ENCODE measurements at places on chromosomes 6 and 20. TPM values are rescaled to one million over a fixed set of nuclear protein-coding genes. Genes with fewer than 3 reads are reported as not detected.

GRCh38 chr6:111269401-111269970 lies 182.2 kb downstream of the SLC16A10 start:
- DNase-seq: no peak

DNA sequence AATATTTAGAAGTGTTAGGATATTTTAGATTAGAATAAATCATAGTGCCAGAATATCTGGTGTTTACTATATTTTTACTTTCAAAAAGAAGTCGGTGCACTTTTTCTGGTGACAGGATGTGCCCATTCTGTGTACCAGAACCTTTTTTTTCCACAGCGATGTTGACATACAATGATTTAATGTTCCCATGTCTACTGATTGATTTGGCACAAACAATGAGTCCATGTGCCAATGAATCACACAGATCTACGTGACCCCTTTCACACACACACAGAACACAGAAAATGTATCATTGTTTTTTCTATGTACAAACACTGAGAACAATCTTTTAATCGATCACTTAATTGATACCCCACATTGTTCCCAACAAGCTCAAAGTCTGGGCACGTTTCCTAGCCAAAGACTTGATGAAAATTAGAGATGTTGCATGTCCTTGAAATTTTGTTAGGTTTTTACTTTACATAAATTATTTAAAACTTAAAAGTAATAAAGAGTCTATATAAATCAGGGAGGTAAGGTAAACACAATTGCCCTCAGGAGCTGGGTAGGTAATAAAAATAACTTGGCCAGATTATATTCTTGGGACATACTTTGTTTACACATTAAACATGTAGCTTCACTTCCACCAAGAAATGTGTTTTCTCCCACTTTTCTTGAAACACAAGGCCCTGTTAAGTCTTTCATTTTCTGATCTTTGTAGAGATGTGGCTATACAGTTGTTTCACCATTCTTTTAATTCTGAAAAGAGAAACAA lies 36.4 kb upstream of the SOX4 start:
- no peak for DNase-seq

Gene CRISP2
- polyA plus RNA-seq: 0.21 TPM

GRCh38 chr6:7108964-7109836 lies 1.4 kb downstream of the RREB1 start:
- DNase-seq: no peak

DNA sequence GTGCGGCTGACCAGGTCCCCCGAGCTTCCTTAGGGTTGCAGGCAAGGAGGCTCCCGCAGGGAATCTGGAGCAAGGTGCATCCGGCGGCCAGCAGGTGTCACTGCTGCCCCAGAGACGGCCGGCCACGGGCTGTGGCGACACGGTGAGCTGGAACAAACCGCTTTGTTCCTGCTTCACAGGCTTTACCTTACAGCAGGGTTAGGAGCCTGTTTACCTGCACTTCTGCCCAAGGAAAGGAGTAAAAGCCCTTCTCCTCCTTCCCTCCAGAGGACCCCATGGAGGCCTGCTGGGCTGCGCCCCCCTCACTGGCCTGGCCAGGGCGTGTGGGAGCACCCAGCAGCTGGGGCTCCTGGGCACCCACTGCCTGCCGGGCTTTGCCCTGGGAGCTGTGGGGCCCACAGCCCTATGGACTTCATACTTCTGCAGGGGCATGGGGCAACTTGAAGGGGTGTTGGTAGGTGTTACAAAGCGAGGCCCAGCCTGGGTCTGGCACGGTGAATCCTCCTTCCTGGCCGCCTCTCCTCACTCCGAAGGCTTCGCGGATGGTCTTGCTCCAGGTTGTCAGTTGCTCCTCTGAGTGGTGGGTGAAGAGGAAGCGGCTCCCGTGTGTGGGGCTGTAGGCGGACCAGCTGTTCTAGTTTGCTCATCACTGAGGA lies 88.4 kb downstream of the CDC5L start:
- DNase-seq: peak; percentile 74

Gene RUNX2
- 2.5 TPM for polyA plus RNA-seq

Gene SMLR1
- polyA plus RNA-seq: 3.9 TPM

- no peak for DNase-seq
Measured at GRCh38 chr20:18705910-18706309, 107.7 kb upstream of the SCP2D1 start.

Gene HCK
- polyA plus RNA-seq: 2.0 TPM

DNA sequence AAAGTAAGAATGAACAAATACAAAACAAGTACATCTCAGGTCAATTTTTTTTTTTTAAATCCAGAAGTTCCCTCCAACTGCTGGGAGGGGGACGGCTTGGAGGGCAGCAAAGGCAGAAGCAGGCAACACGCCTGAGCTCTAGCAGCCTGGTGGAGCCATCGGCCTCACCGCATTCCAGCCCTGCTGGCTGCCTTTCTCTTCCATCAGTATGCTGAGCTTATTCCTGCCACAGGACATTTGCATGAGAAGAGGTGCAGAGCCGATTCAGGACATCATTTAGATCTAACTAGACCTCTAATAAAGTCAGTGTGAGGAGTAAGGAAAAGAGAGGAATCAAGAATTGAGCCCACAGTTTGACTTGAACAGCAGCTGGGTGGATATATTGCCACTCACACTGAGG lies 318.8 kb downstream of the ZFAND3 start:
- DNase-seq: no peak

- DNase-seq: no peak
Measured at GRCh38 chr20:15772826-15773225, 800.4 kb downstream of the KIF16B start.

DNA sequence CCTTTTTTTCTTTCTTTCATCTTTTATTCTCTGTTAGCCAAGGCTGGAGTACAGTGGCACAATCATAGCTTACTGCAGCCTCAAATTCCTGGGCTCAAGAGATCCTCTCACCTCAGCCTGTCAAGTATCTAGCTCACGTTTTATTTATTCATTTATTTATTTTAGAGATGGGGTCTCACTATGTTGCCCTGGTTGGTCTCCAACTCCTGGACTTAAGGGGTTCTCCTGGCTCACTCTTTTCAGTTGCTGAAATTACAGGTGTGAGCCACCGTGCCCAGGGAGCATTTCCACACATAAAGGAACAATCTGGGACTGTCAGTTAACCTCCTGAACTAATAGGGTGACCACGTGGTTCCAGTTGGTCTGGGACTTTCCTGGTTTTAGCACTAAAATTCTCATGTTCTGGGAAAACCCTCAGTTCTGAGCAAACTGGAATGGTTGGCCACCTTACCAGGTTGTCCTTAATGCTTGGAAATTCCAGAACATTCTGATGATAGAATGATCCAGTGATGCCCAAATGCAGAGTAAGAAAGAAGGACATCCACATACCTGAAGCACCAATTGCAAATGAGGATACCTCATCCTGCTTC lies 105.5 kb upstream of the ZNF217 start:
- DNase-seq: no peak

DNA sequence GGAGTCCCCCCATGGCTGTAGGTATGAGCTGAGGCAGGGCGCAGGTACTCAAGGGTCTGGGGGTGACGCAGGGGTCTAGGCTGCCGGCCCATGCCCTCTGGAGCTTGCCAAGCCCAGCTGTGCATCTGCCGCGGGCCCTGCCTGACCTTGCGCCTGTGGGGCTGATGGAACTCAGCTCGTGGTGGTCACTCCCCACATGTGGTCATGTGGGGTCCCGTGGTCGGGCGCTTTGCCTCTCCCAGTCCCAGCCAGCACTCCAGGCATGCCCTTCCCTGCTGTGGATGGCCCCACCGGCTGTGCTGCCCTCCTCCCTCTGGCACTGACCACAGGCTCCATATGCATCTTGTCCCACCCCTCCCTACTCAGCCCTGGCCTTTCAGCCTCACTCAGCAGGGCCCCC lies 57.3 kb downstream of the RPP40 start:
- DNase-seq: no peak

DNA sequence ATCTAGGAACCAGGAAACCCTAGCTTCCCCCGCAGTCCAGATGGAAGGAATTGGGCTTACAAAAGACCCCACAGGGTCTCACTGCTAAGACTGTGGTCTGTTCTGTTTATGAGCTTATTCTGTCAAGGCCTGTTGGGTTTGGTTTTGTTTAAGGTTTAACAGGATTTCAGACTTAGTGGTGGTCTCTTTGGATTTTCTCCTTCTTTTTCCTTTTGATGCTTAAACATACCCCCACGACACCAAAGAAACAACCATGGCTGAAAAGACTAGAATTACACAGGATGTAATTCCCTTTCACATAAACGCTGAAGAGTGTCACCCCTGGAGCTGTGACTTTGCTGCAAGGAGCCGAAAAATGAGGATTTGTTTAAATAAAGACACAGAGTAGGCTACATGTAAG lies 408.6 kb downstream of the PREX1 start:
- no peak for DNase-seq

DNA sequence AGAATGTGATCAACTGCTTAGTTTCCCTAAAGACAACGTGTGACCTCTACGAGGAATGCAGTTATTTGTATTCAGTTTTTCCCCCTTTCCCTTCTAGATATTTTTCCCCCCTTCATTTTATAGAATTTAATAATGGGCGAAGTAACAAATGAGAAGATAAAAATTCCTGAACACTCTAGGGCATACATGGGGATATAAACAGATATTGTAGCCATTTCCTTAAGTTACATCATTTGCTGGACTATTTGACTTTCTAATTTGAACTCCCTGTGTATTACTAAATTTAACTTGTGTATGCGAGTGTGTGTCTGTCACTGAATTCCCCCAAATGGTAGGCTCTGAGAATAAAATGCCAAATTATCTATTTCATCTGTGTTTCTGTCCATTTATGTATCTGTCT lies 99.0 kb upstream of the ZFP64 start:
- no peak for DNase-seq

GRCh38 chr6:79468116-79468515 lies 69.1 kb downstream of the LCA5 start:
- no peak for DNase-seq

Gene FOXQ1
- 17.5 TPM for polyA plus RNA-seq

GRCh38 chr6:107624541-107624940 lies 134.6 kb downstream of the SOBP start:
- DNase-seq: no peak

Gene EMILIN3
- polyA plus RNA-seq: 11.4 TPM

Gene LY6G6D
- polyA plus RNA-seq: not detected

GRCh38 chr6:167237438-167238145 lies 53.5 kb upstream of the UNC93A start:
- DNase-seq: no peak

Gene DNMT3B
- 7.3 TPM for polyA plus RNA-seq

Gene GPR63
- 3.5 TPM for polyA plus RNA-seq

DNA sequence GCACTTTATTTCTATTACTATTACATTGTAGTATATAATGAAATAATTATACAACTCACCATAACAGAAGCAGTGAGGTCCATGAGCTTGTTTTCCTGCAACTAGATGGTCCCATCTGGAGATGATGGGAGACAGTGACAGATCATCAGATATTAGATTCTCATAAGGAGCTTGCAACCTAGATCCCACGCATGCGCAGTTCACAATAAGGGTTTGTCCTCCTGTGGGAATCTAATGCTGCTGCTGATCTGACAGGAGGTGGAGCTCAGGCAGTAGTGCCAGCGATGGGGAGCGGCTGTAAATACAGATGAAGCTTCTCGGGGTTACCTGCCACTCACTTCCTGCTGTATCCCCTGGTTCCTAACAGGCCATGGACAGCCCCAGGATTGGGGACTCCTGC lies 139.5 kb upstream of the TCF21 start:
- DNase-seq: no peak

GRCh38 chr6:90397929-90398674 lies 101.5 kb upstream of the BACH2 start:
- no peak for DNase-seq

GRCh38 chr20:61082720-61083119 lies 169.3 kb upstream of the CDH4 start:
- DNase-seq: no peak

DNA sequence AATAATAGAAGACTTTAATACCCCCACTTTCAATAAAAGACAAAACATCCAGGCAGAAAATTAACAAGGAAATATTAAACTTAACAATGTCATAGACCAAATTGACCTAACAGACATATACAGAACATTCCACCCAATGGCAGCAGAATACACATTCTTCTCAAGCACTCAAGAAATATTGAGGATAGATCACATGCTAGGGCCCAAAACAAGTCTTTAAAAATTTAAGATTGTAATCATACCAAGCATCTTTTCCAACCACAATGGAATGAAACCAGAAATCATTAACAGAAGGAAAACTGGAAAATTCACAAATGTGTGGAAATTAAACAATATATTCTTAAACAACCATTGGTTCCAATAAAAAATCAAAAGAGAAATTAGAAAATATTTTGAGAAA lies 161.0 kb downstream of the COL12A1 start:
- no peak for DNase-seq

GRCh38 chr20:39039261-39039660 lies 77.1 kb downstream of the DHX35 start:
- DNase-seq: no peak

DNA sequence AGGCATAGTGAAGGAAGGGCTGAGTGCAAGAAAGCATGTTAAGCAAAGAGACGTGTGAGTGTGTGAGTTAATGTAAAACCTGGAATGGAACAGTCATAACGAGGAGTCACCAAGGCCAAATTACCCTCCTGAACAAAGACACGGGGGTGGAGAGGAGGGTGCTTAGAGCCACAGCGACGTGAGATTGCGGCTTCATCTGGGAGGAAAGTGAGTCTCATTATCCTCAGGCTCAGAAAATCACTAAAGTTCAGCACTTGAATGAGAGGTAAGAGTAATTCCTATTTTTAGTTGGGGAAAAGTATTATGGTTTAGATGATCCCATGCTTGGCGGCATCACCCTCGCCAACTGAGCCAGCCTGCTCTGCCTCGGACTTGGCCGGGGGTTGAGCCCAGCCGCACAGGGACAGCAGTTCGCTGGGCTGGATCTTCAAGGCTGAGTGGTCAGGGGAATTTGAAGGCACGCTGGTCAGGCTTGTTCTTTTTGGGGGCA lies 136.6 kb downstream of the DTNBP1 start:
- no peak for DNase-seq

DNA sequence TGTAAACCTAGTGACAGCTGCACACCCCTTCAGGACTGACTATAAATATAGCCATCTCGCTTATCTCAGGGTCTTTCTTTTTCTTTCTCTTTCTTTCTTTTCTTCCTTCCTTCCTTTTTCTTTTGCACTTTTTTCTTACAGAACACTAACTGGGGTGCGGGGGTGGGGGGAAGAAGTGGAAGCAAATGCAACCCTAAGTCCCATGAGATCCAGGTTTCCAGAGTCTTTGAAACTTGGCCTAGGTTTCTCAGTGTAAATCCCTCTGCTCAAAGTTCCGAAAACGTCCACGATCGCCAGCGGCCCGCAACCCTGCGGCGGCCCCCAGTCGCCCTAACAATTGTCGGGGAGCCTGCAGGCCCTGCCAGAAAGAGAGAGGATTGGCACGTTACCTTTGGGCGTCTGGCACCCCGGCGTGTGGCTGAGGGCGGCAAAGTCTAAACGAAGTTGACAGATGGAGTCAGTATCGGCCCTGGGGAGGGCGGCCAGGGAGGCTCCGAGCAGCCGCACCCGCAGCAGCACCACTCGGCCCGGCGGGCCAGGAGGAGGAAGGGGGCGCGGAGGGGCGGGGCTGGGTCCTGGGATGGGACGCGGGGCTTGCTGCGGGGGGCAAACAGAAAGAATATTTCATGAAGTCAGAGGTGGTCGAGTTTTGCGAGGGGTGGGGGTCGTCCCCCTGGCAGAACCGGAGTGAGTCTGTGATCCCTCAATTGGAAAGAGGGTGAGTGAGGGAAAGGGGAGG lies 577 bp upstream of the FOXF2 start:
- no peak for DNase-seq

All from right renal pelvis (tissue), 4 donors.